ENCODE measurements at places on chromosomes 1 and 21.

DNA sequence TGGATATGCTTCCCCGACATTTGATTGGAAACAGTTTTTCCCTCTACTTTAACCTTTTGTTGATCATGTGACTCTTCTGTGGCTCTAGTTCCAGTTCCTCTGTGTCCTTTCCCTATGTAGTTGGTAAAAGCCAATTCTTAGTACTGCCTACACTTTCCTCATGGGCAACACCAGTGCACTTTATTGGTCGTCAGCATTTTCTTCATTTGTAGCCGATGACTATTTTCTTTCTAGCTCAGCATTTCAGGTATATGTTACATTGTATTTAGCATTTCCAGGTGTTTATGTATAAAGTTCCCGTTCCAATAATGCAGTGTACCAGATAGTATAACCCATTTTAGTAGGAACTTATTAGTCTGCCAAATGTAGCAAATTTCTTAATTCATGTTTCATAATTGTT, 27.6 kb upstream of the B3GALT2 start:
- DNase-seq, result no peak

DNA sequence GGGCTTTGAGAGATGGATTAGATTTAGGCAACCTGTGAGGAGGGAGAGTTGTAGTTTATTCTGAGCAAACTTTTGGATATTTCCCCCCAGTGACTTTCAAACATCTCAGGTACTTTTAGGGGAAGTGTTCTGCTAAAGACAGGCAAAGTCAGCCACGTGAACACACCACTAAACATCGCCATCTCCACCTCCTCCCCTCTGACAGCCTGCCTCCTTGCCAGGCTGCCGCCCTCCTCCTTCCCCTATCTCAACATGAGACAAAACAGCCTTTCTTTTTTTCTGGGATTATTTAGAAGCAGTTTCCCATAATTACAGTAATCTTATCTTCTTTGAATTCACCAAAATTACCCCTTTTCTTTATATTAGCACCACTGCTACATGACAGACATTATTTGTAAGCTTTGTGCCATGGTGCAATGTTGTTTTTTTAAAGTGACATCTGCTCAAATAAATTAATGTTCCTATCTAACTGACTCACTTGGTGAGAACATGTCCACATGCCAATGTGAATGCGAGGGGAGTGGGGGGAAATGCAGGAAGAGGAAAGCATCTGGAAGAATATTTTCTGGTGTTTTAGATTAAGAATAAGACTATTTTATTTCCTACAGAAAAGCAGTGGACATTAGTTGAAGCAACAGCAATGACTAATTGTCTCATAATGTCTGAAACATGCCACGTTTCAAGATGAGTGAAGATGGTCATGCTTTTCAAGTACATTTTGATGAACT, 147.8 kb upstream of the ATP1B1 start:
- no peak for DNase-seq

DNA sequence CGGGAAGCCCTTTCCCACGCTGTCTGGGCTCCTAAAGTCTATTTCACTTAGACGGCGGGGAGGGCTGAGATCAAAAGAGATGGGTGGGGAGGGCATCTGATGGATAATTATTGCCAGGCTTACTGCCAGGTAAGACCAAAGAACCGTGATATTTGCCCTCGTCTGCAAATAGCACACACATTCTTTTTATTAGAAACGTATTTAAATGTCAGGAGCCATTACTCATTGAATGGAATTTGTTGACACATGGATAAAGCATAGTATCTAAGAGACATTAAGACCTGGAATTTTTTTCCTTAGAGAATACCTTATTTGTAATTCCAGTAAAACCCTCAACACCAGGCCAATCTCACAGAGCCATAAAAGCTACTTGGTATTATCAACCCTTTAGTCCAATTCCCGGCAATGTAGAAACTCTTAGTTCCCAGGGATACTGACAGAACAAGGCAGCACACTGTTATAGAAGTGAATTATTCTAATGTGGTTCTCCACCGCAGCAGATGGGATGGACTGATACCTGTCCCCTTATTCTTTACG, 10.6 kb downstream of the URB1 start:
- no peak for DNase-seq

DNA sequence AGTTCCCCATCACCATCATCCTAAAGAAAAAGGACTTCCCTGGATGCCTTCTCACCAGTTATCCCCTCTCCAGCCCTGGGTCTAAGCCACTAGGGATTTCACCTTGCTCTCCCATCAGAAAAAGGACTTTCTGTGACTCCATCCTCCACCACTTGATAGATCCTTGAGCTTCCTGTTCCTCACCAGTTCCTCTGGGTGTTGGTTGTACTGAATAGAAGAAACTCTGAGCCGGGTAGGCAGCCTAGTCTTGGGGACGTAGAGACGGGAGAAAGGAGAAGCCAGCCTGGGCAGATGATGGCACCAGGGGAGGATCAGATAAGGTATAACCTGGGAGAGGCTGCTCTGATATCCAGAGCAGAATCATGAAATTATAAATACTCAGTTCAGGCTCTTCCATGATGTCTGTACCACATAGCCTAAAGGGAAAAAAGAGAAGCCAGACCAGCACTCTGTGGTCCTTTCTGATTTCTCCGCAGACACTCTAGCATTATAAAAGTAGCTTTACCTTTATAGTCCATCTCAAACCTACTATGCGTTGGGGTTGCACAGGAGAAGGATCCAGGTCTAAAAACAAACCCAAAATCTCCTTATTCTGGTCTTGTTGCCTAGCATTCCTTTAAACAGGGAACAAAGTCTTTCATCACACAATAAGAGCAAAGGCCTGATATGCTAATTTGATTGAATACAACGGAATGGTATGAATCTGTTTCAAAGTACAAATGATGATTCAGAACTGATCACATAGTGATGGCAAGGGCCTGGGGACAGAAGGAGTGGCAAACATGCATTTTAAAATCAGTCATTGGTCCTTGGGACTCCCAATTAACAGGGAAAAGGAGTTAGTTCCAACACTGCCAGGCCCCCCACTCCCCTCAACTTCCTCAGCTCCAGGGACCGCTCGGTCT, 1.2 kb upstream of the CD34 start:
- DNase-seq, result no peak

- DNase-seq, result no peak
These were observed 3.0 kb upstream of the PEX10 start for GRCh38 chr1:2415337-2415736.

- no peak for DNase-seq
These were observed 1492.1 kb downstream of the MRPL39 start for GRCh38 chr21:24115141-24115540.
